ENCODE measurements at places on chromosomes 11 and 22.

DNA sequence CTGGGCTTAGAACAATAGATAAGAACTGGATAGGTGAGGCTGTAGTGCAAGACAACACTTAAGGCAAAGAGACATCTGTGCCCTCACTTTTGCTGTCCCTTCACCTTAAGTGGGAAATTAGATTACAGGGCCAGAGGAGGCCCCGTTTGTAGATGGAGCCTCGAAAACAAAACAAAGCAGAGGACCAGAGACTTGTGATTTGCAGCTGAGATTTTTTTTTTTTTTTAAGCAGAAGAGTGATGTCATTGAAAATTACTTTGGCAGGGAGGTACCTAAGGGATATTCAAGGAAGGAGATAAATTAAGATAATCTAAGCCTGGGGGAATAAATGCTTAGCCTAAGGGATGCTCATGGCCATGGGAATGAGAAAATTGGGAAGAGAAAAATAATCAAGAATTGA, 31.4 kb downstream of the ZC3H12C start:
- no peak for DNase-seq

GRCh38 chr22:21570398-21570797, 2.9 kb downstream of the UBE2L3 start:
- DNase-seq, result no peak

GRCh38 chr22:22855617-22856308, 31.9 kb upstream of the IGLL5 start:
- DNase-seq, result peak; percentile 41

- DNase-seq, result no peak
These were observed 605.7 kb downstream of the METTL15 start for GRCh38 chr11:28713850-28714249.

DNA sequence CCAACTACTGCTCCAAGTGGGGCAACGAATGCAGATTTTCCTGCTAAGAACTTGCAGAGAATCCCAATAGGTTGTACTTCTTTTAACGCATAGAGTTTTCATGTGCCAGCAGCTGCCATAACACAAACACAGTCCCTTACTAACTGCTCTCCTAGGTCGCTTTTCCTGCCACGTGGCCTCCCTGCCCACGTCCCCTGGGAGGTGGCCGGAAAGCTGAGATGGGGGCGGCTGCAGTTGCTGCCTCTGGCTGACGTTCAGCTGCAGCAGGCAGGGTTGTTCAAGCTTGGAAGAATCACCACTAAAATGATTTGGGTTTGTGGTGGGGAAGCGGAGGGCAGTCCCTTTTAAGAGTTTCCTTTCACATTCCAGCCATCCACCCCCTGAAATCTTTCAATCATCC, 39.3 kb downstream of the ZNF202 start:
- DNase-seq, result no peak

DNA sequence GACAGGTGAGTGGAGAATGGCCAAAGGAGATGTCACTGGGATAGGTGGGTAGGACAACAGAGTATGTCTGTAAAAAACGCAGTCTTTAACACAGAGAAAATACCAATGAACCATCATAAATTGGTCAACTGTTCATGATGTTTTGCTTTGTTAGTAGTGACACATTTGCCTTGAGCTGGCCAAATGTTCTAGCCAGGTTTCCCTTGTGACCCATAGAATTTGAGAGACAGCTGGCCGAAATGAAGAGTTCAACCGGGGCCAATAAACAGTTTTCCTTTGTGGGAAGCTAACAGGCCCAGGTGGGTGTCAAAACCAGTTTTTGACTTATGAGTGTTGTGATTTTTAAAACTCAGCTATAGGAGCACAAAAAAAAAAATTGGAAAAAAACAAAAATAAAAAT, 116.6 kb upstream of the BID start:
- no peak for DNase-seq

DNA sequence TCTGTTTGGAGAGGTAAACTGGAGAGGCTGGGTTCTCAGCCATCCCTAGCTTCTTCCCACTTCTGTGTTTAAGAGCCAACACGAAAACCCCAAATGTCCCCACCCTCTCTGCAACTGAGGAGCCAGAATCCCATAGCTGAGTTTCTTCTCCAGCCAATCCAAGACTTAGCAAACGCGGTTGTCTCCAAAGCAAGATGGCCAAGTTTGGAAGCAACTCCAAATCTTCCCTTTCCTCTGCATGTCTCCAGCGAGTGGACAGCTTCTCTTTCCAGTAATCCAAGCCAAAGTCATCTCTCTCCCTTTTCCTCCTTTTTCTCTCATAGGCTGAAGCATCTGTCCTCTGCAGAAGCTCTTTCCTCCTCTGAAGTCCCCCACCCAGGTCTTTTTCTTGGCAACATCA, 539.2 kb downstream of the MIAT start:
- no peak for DNase-seq

- DNase-seq, result no peak
These were observed 750 bp downstream of the XRCC6 start for GRCh38 chr22:41621911-41622179.

GRCh38 chr11:69671734-69672465, 3.3 kb downstream of the LTO1 start:
- no peak for DNase-seq

DNA sequence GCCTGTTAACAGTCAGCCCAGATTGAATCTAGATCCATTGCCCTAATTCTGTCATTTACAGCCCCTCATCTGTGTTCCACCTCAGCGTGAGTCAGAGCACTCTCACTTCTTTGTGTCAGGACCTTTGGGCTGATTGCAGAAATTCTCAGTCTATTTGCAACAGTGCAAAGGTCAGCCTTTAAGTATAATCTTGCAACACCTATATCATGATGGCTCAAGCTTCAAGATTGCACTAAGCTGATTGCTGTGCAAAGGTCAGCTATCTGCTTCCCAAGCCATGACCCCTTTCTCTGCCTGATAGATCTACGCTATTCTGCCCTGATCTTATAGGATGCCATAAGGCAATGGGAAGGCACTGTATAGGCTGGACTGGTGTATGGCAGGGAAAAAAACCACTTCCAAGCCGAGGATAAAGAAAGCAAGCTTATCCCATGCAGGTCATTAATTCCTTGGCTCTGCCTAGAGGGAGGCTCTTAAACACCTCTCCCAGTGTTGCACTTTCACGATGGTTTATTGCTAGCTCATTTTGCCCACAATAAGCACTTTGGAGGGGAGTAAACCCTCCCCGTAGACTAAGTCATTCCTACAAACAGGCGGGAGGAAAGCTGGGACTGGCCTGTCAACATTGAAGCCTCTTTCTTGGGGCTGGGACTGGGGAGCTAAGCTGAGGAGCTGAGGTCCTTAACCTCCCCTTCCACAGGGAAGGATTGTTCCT, 100.6 kb downstream of the RRAS2 start:
- no peak for DNase-seq

- DNase-seq, result peak; percentile 24
These were observed 17.8 kb upstream of the XBP1 start for GRCh38 chr22:28817919-28818859.

GRCh38 chr11:1803246-1803645, 31.5 kb upstream of the SYT8 start:
- DNase-seq, result no peak

GRCh38 chr11:4994551-4994950, at the start of gene OR51L1:
TSS of gene OR51L1 (plus strand) at chr11:4994851. CDS start at chr11:4998983, 4,132 bp downstream.
- DNase-seq, result no peak

Measured in CD4-positive, alpha-beta T cell treated with Interleukin-17A for 1 hour (primary cell).